Muscle of leg (tissue), 16 donors: ENCODE measurements at places on chromosomes 5 and 9. TPM values are rescaled to one million over a fixed set of nuclear protein-coding genes. Genes with fewer than 3 reads are reported as not detected.

Gene PRUNE2
- polyA plus RNA-seq = 11.9 TPM

Gene SNCAIP
- 13.2 TPM for polyA plus RNA-seq

Gene CA9
- polyA plus RNA-seq = 0.68 TPM

Gene SLC34A1
- polyA plus RNA-seq = not detected

- H3K36me3 ChIP-seq = no peaks in the 10 kb centered on the region
- H3K4me1 ChIP-seq = no peaks in the 10 kb centered on the region
- DNase-seq = peak; percentile 72
- H3K27me3 ChIP-seq = no peaks in the 10 kb centered on the region
- H3K4me3 ChIP-seq = no peak overlapping the region
- H3K27ac ChIP-seq = no peak overlapping the region
Observed at GRCh38 chr5:17743580-17744435, 109.5 kb downstream of the TAF11L14 start.

DNA sequence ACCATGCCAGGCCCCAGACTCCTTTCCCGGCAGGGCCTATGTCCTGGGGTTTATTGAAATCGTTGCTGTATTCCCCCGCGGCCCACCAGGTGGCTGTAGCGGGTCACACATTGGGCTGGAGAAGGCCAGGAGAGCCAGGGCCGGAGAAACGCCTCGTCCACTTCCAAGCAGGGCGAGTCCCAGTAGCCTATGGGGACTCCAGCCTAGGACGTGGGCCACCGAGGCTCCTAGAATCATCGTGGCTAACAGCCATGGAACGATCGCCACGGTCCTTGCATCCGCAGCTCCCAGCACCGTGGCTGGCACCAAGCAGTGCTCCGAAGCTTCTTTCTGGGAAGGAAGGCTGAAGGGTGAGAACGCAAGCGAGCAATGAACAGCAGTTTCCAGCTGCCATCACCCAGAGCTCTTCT is 87.7 kb downstream of the ENTREP1 start:
- H3K27me3 ChIP-seq = no peaks in the 10 kb centered on the region
- DNase-seq = peak; percentile 64
- no peak overlapping the region for H3K27ac ChIP-seq
- peak overlapping the region; percentile 5 for H3K4me3 ChIP-seq
- no peaks in the 10 kb centered on the region for H3K36me3 ChIP-seq

DNA sequence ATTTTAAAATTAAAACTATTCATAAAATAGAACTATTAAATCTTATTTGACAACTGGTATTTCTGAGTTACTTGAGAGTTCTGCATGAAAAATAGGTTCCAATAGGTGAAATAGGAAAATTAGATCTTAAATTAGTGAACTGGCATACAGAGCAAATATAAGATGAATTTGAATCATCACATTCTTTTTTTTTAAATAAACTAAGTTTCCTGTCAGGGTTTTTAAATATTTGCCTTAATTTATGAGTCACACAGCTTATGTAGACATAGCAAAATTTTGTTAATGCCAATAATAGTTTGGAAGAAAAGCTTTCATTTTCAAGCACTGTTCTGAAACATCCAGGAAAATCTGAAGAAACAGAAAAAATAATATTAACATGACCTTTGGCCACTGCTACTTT is 311.7 kb upstream of the HAPLN1 start:
- DNase-seq = no peak
- H3K27me3 ChIP-seq = no peaks in the 10 kb centered on the region
- no peaks in the 10 kb centered on the region for H3K36me3 ChIP-seq
- H3K4me1 ChIP-seq = no peaks in the 10 kb centered on the region
- H3K4me3 ChIP-seq = no peak overlapping the region

DNA sequence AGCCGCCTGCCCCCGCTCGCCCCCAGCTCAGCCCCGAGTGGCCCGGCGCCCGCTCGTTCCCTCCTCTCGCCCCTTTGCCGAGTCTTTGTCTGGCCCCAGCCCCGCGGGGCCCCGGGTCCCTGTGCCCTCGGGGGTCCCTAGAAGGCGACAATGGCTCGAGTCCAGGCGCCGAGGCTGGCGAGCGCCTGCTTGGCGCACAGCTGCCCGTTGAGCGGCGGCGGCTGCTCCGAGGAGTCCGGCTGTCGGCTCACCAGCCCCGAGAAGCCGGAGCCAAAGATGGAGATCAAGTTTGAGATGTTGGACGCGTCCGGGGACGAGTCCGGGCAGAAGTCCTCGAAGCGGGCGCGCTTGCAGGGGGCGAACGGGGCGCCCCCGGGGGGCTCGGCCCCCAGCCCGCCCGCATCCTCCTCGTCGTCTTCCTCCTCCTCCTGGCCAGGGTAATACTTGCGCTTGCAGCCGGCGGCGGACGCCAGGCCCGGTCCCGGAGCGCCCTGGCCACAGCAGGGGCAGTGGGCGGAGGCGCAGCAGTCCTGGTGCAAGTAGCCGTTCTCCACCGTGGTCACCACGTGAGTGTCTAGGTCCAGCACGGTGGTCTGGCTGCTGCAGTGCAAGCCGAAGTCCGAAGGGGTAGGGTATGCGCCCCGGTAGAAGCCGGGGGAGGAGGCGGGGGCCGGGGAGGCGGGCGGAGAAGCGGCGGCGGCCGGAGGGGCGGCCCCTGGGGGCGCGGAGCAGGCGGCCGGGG is 1.2 kb downstream of the IER5L start:
- H3K36me3 ChIP-seq = no peaks in the 10 kb centered on the region
- H3K27me3 ChIP-seq = peaks cover 16% of the 10 kb centered on the region
- peaks cover 61% of the 10 kb centered on the region for H3K4me1 ChIP-seq
- DNase-seq = peak; percentile 66
- peak overlapping the region; percentile 90 for H3K4me3 ChIP-seq
- H3K27ac ChIP-seq = peak overlapping the region; percentile 99
